ENCODE measurements at places on chromosomes 13 and 19. TPM values are rescaled to one million over a fixed set of nuclear protein-coding genes. Genes with fewer than 3 reads are reported as not detected.

DNA sequence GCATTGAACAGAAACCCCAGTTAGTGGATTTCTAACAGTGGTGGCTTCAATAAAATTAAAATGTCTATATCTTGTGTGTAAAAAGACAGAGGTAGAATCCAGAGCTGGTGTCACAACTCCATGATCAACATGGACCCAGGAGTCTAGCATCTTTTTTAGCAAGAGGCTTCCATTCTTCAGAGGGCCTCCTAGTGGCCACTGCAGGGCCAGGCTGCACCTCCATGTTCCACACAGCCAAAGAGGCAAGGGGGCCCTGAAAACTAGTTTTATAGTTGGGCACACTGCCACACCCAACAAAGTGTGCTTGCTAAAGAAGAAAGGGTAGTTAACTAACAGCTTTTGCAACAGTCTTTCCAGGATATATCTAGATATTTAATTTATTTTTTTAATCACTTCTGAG is 12.9 kb downstream of the N4BP2L1 start:
- no peaks in the 10 kb centered on the region for H3K36me3 ChIP-seq
- no peak for DNase-seq
- H3K4me1 ChIP-seq, result no peaks in the 10 kb centered on the region
- H3K27me3 ChIP-seq, result no peaks in the 10 kb centered on the region

NDFIP2 gene
- total RNA-seq, result 12.0 TPM

MUC16 gene
- under 0.01 TPM for total RNA-seq

- no peak for DNase-seq
- no peak overlapping the region for H3K27ac ChIP-seq
- no peaks in the 10 kb centered on the region for H3K4me1 ChIP-seq
- no peaks in the 10 kb centered on the region for H3K27me3 ChIP-seq
Observed at GRCh38 chr13:75251188-75251587, 230.8 kb downstream of the TBC1D4 start.

DNA sequence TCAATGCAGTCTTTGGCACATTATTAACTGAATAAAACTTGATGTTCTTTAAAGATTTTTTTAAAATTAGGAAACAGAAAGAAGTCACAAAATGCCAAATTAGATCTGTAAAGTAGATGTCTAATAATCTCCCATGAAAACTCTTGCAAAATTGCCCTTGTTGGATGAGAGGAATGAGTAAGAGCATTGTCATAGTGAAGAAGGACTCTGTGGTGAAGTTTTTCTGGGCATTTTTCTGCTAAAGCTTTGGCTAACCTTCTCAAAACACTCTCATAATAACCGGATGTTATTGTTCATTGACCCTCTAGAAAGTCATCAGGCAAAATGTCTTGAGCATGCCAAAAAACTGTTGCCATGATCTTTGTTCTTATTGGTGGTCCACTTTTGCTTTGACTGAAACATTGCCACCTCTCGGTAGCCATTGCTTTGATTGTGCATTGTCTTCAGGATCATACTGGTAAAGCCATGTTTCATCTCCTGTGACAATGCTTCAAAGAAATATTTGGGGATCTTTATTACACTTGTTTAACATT is 549.3 kb downstream of the LIG4 start:
- no peaks in the 10 kb centered on the region for H3K4me1 ChIP-seq
- H3K27ac ChIP-seq, result no peak overlapping the region
- H3K4me3 ChIP-seq, result no peak overlapping the region
- H3K36me3 ChIP-seq, result no peaks in the 10 kb centered on the region
- DNase-seq, result no peak
- H3K27me3 ChIP-seq, result no peaks in the 10 kb centered on the region
